ENCODE measurements at places on chromosomes 4 and X.

- no peak for DNase-seq
These were observed 37.4 kb downstream of the PDLIM5 start for GRCh38 chr4:94489098-94489497.

DNA sequence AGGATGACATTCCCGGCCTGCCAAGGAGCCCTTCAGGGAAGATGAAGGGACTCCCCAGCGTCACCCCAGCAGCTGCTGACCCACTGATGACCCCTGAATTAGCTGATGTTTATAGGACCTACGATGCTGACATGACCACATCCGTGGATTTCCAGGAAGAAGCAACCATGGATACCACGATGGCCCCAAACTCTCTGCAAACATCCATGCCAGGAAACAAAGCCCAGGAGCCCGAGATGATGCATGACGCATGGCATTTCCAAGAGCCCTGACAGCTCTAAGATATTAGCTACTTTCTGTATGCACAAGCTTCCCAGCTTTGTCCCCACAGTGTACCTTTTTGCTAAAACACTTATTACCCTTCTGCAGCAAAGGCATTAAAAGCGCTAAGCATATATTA is 14.4 kb downstream of the AMBN start:
- no peak for DNase-seq

DNA sequence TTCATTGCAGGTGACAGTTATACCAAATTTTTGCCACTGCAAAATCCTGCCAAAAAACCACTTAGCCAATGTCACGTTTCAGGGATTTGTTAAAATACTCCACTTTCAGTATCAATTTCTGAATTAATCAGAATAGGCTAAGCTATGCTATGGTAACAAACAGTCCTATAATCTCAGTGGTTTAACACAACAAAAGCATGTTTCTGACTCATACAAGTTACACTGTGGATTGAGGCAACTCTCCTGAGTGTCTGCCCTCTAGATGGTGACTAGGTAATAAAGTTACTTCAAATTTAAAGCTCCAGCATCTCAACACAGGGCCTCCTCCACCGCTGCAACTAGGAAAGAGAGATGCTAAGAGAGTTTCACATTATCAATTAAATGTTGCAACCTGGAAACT is 23.0 kb upstream of the RADX start:
- no peak for DNase-seq

DNA sequence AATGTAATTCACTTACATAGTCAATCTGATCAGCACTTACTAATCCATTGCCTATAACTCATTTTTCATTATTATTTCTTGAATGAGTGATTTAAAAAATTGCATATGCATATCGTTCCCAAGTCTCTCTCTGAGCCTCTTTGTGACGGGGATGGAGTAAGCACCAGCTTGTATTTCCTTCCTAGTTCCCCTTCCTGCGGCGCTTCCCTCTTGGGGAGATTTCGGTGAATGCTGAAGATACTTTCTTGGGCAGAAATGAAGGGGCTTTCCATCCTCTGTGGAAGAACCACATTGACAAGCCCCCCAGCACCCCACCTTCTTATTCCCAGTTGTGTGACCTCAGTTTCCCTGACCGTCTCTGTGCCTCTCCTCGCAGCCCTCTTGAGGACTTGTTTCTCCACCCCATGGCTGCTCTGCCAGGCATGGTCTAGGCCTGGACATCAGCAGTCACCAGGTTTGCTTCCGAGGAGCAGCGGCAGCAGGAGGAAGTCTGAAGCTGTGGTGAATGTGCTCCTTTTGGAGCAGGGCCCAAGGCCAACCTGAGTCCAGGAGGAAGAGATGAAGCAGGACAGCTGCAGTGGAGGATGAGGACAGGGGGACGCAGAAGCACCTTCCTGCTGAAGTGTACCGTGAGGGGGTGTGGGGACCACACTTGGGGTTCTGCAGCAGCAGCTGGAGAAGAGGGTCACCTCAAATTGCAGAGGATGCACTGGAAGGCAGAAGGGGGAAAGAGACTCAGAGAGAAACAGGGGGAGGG is 124.9 kb downstream of the IRF2 start:
- DNase-seq: no peak

GRCh38 chr4:178553201-178553600 is 1111.0 kb upstream of the AGA start:
- no peak for DNase-seq

Measured in non-pigmented ciliary epithelial cell (primary cell).